Esophagus mucosa (tissue), 1 donor: ENCODE measurements at places on chromosomes 2 and 18. TPM values are rescaled to one million over a fixed set of nuclear protein-coding genes. Genes with fewer than 3 reads are reported as not detected.

The AMER3 gene
- total RNA-seq: not detected

GRCh38 chr2:71833855-71834560, 313.7 kb downstream of the CYP26B1 start:
- ATAC-seq: no peak

DNA sequence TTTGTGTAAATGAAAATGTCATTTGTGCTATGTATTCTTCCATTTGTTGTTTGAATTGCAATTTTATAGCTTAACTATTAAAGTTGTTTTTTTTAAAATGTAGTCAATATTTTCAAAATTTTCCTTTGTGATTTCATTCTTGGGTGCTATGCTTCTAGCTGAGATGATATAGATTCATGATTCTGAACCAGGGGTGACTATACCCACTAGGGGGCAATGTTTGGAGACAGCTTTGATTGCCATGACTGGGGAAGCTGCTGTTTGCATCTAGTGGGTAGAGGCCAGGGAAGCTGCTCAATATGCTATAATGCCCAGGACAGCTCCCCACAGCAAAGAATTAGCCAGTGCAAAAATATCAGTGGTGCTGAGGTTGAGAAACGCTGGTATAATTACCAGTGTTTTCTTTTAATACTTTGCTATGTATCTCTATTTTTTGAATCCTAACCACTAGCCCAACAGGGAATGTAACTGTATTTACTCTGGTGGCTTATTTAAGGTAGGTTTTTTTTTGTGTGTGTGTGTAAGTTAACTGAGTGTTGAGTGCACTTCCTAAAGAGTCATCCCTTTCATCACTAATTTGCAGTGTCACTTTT, 99.7 kb downstream of the MEP1B start:
- peak; percentile 69 for ATAC-seq

GRCh38 chr18:28175150-28175929, 1.6 kb downstream of the CDH2 start:
- peak; percentile 33 for ATAC-seq

DNA sequence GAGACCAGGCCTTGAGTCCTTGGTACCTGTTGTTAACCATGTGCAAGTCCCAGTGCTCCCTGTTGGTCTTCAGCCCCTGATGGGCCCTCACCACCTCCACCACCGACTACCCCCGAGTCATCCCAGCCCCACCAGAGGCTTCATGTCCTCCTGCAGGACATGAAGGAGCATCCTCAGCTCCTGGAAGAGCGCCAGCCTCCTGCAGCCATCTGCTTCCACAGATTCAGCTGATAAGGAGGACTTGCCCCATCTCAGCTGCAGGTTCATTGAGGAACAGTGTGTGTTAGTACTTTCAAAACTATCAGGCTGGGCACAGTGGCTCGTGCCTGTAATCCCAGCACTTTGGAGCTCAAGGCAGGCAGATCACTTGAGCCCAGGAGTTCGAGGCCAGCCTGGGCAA, 151.9 kb downstream of the ATP9B start:
- ATAC-seq: no peak

DNA sequence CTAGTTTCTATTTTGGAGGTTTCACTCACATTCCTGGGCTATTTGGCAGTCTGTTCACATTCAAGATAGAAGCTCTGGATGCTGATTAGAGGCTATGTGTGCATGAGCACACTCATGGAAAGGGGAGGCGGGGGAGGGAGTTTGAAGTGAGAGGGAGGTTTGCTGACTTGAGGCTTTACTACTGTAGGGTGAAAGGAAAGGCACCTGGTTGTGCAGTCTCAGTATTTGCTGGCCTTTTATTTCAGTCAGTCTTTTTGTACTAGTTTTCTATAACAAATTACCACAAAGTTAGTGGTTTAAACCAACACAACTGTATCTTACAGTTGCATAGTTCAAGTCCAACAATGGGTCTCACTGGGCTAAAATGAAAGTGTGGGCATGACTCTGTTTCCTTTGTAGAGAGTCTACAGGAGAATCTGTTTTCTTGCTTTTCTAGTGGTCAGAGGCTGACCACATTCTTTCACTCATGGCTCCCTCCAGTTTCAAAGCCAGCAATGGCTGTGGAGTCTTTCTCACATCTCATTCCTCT, 47.7 kb upstream of the NR4A2 start:
- ATAC-seq: no peak

DNA sequence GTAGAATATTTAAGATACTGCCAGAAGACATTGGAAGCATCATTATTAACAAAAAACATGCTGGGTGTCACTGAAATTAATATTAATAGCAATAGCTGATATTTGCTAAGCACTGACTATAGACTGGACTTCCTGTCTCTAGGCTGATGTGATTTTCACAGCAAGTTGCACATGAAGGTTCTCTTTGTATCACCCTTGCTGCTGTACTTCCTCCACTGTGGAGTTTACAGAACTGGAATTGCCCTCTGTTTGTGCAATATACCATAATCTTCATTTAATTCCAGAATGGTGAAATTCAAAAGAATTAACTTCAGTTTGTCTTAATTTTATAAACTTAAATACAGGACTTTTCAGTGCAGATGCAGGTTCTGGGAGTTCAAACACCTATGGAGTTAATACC, 585.1 kb downstream of the RNF144A start:
- no peak for ATAC-seq

DNA sequence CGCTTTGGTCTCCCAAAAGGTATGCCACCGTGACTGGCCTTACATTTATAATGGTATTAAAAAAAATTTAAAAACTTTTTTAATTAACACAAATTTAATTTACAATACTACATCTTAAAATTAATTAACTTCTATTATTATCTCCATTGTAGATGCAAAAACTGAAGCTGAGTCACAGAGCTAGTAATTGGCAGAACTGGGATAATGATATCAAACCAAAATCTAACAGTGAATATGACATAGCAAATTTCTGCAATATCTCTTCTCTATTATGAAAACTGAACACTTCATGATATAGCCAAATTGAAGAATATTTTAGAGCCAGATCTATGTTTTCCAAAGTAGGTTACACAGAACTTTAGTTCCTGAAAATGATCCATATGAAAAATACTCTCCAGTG, 66.4 kb upstream of the CHAC2 start:
- ATAC-seq: no peak

DNA sequence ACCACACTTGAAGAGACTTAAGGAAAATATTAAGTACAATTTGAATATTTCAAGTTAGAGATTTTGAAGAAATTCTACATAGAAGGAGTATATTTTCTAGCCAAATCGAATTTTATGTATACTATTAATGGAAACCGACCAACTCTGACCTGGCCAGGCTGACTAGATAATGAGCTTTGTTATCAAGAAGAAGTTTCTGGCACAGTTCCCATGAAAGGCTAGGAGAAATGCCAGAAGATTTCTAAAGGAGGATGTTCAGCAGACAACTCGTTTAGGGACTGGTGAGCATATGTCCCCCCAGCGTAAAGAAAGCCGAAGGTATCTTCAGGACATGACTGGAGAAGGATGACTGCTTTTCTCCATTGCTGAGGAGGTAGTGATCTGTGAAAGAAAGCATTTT, 127.3 kb downstream of the DIS3L2 start:
- ATAC-seq: no peak

- ATAC-seq: no peak
These were observed 6.6 kb downstream of the HPCAL1 start for GRCh38 chr2:10309286-10309685.

The GPAT2 gene
- total RNA-seq: 0.44 TPM

The TMEM87B gene
- 18.7 TPM for total RNA-seq

The LIPG gene
- 8.6 TPM for total RNA-seq

GRCh38 chr2:167192833-167193232, 304.6 kb downstream of the XIRP2 start:
- ATAC-seq: no peak

The AGAP1 gene
- 17.1 TPM for total RNA-seq

DNA sequence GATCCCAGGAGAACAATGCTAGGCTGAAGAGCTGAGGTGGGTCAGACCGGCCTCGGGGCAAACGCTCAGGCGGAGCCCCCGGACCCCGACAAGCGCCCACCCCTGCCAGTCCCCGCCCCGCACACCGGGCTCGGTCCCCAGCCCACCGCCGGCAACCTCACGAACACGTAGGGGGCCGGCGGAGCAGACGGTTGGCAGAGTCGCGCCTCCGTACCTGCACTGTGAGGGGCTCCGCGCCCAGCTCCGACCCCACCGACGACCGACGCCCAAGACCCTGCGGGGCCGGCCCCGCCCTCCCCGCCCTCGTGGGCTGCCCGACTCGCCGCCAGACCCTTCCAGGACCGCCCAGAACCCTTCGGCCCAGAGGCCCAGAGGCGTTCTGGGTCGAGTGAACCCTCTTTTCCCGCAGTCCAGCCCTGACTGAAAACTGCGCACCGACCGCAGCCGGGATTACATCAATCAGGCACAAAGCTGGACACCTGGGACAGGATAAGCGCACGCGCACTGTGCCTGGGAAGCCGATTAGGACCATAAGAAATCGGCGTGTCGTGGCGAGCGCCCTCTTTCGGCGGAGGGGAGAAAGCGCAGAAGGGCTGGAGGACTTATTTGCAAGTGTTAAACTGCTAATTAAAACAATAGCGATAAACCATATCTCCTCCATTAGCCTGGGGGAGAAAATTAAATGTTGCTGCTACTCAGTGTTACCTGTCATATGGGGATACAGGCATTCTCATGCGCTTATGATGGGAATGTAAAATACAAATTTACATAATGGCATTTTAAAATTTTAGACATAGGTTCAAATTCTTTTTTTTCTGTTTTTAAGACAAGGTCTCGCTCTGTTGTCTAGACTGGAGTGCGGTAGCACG, 11.7 kb upstream of the DCTN1 start:
- ATAC-seq: peak; percentile 93

- peak; percentile 70 for ATAC-seq
These were observed 13.3 kb upstream of the SP3 start for GRCh38 chr2:173978447-173978846.

The DNAJC10 gene
- 32.1 TPM for total RNA-seq

The DRC1 gene
- not detected for total RNA-seq

GRCh38 chr2:226658555-226658954, 141.1 kb downstream of the IRS1 start:
- ATAC-seq: peak; percentile 48

DNA sequence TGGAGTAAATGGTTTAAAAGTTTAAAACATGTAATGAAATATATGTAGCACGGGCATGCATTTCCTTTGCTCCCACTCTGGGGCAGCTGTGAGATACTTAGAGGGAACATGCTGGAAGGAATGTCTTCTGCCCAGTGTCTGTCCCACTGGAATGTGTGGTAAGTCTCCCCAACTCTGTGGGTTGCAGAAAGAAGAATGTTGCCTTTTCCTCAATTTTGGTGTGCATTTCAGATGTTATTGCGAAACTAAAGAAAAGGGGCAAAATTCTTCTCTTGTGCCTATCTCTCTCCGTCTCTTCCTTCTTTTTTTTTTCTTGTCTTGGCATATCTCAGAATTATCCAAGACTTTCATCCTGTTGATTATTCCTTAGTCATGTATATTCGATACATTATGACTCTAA, 201.1 kb downstream of the SH3RF3 start:
- ATAC-seq: no peak

The SLC4A3 gene
- 3.0 TPM for total RNA-seq

DNA sequence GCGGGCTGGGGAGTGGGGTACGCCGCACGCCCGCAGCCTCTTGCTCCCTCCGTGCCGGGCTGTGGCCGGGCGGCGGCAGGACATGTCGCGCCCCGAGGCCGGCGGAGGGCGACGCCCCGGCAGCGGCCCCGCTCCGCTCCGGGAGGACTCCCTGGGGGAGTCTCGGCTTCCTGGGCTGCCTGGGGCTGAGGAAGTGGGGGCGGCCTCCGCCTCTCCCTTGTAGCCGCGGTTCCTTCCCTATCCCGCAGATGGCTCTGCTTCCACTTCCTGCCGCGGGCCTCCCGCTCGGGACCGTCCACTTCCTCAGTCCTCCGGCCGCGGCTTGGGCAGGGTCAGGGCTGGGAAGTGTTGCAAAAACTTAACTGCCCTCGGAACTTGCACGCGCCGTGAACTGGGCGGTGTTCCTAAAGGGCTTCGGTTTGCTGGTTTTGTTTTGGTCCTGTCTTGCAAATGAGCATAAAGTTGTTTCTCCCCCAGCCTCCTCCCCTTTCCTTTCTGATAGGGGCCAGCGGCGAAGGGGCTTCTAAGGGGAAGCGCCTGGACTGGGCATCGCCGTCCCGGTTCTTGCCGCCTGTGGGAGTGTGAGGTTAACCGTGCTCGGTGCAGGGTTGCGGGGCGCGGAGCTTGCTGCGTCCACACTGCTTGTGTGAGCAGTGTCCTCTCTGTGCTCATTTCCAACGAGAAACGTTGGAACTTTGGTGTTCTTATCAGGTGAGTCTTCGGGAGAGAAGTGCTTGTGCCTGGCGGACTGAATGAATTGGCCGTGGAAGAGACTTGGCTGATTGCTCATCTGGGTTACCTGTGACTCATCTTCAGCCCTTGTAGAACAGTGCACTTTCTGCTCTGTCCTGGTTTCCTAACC, 600 bp downstream of the RALB start:
- peak; percentile 66 for ATAC-seq

The CXCR1 gene
- total RNA-seq: 0.72 TPM

The EFR3B gene
- total RNA-seq: 0.48 TPM

- no peak for ATAC-seq
These were observed 40.4 kb downstream of the LDLRAD4 start for GRCh38 chr18:13258921-13259320.

- no peak for ATAC-seq
These were observed 83.8 kb downstream of the MGAT5 start for GRCh38 chr2:134337631-134338030.

DNA sequence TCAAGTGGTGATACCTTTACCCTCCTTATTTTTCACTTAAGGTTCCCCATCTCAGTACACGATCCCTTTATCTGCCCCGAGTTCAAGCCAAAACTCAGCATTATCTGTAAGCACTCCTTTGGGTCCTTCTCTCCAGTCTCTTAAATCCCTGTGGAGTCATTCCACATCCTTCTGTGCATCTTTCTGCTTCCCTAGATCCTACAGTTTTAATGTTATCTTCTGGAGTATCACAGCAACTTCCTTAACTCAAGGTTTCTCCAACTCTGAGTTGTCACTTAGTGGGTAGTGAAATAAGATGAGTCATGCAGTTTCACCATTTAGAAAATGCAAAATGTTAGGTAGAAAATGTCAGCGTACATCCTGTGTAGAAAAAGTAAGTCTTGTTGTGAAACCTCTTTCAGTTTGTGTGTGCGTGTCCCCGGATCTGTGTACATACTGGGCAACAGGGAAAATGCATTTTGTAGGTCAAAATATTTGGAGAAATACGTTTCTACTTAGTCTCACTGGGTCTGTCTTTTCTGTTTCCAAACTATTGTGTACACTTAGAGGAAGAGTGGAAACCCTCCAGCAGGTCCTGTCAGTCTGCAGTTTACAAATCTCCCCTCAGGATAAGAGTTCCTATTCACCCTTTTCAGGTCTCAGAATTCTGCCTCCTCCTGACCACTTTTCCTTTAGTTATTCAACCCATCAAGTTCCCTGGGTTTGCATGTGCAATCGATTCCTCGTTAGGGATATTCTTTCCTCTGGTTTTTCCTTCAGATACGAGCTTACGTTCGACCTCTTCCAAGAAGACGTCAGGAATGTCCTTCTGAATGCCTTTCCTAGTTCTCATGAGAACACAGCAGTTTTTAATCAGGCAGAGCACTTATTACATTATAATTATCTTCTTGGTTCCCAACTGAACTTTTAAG, 154.8 kb downstream of the TGIF1 start:
- ATAC-seq: peak; percentile 59
